Astrocyte of the cerebellum (primary cell): ENCODE measurements at places on chromosomes 13 and 19.

DNA sequence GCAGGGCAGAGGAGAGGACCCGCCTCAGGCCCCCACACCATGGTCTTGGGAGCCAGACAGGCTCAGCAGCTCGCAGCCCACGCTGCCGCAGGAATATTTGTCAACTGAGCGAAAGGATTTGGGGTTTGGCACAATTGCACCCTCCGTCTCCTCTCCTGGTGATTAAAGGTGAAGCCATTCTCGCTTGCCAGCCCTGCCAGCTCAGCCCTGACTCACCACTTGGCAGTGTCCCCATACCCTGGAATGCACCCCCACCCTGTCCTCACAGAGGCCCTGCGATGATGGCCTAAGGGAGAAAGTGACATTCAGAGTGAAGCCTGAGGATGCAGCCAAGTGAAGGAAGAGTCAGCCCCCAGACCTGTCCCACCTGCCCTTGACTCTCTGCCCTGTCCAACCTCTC lies 18.8 kb downstream of the CYTH2 start:
- DNase-seq, result no peak

GRCh38 chr19:9187191-9187590 lies 8.4 kb downstream of the OR7D2 start:
- DNase-seq, result no peak

GRCh38 chr13:103516015-103516795 lies 450.0 kb upstream of the SLC10A2 start:
- DNase-seq, result no peak

DNA sequence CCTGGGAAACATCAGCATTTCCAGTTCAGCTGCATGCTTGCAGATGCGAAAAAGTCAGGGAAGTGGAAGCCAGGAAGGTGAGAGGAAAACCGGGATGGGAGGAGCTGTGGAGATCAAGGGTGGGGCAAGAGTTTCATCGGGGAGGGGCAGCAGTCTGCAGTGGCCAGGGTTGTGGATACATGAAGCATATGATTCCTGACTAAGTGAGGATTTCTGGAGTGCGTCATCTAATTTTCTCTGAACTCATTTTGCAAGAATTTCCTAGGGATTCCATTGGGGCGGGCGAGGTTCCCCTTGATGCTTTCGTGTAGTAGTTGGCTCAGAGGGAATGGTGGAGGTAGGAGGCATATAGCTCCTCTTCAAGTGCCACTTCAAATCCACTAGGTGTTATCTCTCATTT lies 344.1 kb upstream of the TMTC4 start:
- peak; percentile 35 for DNase-seq

DNA sequence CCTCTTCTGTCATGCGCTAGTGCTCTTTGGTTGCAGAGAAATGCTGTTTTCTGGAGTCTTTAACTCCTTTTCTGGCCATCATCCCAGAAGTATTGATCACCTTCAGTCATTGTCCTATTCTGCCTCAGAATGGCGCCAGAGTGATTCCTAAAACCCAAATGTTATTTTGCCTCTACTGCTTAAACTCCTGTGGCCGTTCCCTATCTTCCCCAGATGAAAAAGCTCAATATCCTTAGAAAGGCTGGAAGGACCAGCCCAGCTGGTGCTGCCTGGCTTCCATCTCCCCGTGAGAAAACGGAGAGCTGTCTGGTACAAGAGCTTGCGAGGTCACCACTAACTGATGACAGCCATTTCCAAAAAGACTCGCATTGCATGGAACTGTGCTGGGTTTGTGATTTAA lies 179.1 kb downstream of the RBM26 start:
- DNase-seq, result no peak

- no peak for DNase-seq
Observed at GRCh38 chr19:7260161-7260560, 34.1 kb downstream of the INSR start.

DNA sequence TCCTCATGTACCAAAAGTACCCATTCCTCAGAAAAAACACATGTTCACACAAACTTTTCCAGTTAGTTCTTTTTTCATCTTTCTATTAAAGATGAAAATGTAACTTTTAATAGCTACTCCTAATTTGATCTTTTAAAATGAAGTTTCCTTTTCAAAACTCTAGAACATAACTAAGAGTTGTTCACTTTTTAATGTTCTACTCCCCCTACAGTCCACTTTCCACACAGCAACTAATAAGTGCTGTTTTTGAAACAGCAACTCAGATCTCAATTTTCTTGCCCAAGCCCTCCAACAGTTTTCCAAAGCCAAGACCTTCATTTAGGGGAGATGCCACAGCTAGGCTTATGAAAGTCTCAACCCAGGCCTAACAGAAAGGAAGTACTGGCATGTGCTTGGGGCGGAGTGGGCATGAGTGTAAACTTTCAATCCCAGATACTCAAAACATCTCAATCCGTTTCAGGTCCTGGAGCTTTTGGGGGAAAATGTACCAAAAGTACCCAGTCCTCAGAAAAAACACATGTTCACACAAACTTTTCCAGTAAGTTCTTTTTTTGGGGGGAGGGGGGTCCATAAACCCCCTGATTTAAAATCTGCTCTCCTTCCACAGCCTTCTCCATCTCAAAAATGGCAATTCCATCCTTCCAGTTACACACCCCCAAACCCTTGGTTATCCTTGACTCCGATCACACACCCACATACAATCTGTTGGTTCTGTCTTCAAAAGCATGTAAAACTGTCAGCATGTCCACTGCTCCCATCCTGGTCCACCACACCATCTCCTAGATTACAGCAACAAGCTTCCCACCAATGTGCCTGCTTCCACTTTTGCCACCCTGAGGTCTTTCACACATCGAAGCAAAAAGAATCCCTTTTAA lies 2.0 kb downstream of the FBL start:
- DNase-seq, result peak; percentile 42

DNA sequence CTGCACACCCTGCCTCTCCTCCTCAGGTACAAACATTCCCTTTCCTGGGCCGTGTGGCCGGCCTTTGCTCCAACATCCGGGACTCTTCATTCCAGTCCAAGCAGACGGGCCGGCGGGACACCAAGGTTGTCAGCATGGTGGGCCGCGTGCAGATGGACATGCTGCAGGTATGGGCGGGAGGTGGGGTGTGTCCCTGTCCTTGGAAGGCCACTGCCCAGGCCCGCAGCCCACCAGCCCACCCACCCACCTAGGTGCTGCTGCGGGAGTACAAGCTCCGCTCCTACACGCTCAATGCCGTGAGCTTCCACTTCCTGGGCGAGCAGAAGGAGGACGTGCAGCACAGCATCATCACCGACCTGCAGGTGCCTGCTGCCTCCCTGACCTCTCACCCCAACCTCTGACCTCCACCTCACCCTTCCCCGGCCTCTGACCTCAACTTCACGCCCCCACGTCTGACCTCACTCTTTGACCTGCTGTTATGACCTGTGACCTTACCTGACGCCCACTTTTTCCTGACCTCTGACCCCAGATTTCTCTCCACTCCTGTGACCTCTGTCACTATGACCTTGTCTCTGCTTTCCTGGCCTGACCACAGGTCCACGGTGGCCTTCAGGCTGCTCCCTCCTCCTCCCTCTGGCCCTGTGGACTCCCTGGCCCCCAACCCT lies 12.4 kb upstream of the SPIB start:
- DNase-seq, result no peak

DNA sequence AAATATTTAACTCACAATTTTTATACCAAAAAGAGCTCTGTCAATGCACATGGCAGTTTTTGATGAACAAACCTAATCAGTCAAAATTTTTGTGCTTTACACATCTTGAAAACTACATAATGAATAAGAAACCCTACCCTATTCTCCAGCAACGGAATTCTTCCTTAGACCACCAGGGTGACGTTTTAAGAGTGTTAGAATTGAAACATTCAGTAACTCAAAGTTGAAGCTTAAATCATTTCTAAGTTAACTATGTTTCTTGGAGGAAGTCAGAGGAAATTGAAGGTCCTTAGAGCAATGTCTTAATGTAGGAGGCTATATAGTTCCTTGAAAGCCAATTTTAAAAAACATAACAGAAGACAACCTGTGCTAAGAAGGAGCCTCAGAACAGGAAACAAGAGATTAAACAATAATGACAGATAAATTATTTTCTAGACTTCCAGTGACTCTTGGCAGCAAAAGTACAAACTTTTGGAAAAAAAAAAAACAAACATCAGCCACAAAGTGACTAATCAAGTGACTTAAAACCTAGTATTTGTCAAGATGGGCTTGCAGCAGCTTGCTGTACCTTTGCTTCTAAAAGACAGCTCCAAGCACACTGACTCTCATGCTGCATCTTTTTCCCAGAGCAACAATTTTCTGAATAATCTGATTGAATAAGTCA lies 6.2 kb downstream of the SPRY2 start:
- no peak for DNase-seq

GRCh38 chr13:52356327-52356726 lies 49.6 kb downstream of the THSD1 start:
- peak; percentile 28 for DNase-seq

DNA sequence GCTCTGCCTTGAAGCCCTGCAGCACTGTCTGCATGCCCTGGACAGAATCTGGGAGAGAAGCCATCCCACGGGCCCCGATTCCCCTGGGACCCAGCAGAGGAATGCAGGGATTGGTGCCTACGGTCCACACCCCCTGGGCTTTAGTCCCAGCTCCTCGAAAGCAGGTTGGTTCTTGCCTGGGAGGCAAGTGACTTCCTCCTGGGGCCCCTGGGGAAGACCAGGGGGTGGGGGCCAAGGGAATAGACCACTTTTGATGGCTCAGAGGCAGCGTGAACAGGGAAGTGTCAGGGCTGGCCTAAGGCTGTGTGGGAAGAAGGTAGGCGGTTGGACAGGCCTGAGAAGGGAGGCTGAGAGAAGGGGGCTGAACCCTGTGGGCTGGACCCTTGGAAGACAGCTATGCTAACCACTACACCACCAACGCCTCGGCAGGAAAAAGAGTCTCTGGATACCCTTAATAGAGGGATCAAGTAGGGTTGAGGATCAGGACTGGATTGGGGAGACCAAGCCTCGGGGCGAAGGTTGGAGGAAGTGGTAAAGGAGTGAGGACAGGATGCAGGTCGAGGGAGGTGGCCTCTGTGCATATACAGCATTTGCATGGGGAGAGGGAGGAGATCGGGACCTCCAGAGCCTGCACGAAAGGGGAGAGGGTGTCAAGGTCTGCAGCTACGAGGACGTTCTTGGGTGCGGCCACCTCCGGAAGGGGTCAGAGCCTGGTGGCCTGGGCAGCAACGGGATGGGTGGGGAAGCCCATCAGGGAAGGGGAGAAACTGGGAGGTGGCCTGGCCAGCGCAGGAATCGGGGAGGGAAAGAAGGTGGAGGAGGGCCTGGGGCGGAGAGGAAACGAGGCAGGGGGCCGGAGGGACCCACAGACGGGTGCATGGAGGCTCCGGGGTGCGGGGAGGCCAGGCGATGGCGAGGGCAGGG lies 709 bp downstream of the DPP9 start:
- no peak for DNase-seq

DNA sequence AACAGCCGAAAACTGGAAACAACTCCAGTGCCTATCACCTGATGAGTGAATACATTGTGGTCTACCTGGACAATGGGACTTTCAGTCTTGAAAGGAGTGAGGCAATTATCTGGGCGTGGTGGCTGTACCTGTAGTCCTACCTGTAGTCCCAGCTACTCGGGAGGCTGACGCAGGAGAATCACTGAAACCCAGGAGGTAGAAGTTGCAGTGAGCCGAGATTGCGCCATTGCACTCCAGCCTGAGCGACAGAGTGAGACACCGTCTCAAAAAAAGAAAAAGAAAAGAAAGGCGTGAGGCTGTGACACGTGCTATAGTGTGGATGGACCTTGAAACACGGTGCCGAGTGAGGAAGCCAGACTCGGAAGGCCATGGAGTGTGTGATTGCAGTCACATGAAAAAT lies 4.1 kb upstream of the NTN5 start:
- DNase-seq, result no peak

GRCh38 chr13:83765796-83766195 lies 116.5 kb downstream of the SLITRK1 start:
- DNase-seq, result no peak

- DNase-seq, result no peak
Observed at GRCh38 chr19:6811906-6812305, 39.4 kb downstream of the VAV1 start.

GRCh38 chr13:42707048-42707447 lies 74.3 kb upstream of the FAM216B start:
- DNase-seq, result no peak

GRCh38 chr13:57899096-57899495 lies 267.6 kb downstream of the PCDH17 start:
- DNase-seq, result no peak

- DNase-seq, result no peak
Observed at GRCh38 chr19:6238256-6238642, 41.5 kb downstream of the MLLT1 start.

DNA sequence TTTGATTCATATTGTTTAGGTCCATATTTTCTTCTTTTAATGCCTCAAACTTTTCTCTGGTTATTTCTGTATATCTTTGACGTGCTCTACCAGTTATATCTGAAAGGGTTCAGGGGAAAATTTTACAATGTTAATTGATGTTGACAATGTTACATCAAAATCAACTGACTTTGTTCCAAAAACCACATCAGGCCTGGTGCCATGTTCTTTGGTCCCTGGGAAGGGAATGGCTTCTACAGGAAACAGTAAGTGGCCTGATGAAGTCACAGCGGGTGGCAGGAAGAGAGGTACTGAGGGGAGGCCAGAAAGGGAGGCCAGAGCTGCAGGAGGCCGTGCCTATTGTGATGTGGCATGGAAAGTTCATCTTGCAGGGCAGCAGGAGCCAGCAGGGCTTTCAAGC lies 38.2 kb downstream of the CEP89 start:
- no peak for DNase-seq

DNA sequence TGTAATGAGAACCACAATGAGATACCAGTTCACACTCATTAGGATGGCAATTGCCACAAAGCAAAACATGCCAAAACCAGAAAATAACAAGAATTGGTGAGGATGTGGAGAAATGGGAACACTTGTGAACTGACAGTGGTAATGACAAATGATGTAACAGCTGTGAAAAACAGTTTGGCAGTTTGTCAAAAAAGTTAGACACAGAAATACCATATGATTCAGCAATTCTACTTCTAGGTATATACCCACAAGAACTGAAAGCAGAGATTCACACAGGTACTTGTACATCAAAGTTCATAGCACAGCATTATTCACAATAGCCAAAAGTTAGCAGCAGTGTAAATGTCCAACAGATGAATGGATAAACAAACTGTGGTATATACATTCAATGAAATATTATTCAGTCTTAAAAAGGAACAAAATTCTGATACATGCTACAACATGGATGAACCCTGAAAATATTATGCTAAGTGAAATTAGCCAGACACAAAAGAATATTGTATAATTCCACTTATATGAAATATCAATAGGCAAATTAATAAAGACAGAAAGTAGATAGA lies 96.5 kb downstream of the UGGT2 start:
- no peak for DNase-seq

GRCh38 chr13:31236211-31236786 lies 36.5 kb downstream of the B3GLCT start:
- peak; percentile 28 for DNase-seq
